ENCODE measurements at places on chromosomes 4 and X. TPM values are rescaled to one million over a fixed set of nuclear protein-coding genes. Genes with fewer than 3 reads are reported as not detected.

RPA4 gene
- not detected for polyA plus RNA-seq

DCAF16 gene
- 23.6 TPM for polyA plus RNA-seq

NLRP2B gene
- polyA plus RNA-seq: not detected

PAGE1 gene
- polyA plus RNA-seq: not detected

KLHL15 gene
- 9.2 TPM for polyA plus RNA-seq

MID1 gene
- 17.5 TPM for polyA plus RNA-seq

ARHGAP36 gene
- 421 TPM for polyA plus RNA-seq

PNMA6A gene
- 3.3 TPM for polyA plus RNA-seq

STOX2 gene
- polyA plus RNA-seq: 6.0 TPM

CXCL11 gene
- not detected for polyA plus RNA-seq

NDST3 gene
- polyA plus RNA-seq: 0.17 TPM

SETD7 gene
- polyA plus RNA-seq: 80.9 TPM

HTT gene
- 28.2 TPM for polyA plus RNA-seq

ZFYVE28 gene
- 1.3 TPM for polyA plus RNA-seq

GPM6B gene
- polyA plus RNA-seq: 40.7 TPM

METAP1 gene
- polyA plus RNA-seq: 26.4 TPM

MAGEA3 gene
- not detected for polyA plus RNA-seq

TCEAL6 gene
- polyA plus RNA-seq: not detected

FHDC1 gene
- 5.7 TPM for polyA plus RNA-seq

TLL1 gene
- polyA plus RNA-seq: 2.6 TPM

UGT2B15 gene
- not detected for polyA plus RNA-seq

GAGE12E gene
- polyA plus RNA-seq: not detected

RENBP gene
- 4.4 TPM for polyA plus RNA-seq

NDNF gene
- polyA plus RNA-seq: 17.5 TPM

SPANXA1 gene
- not detected for polyA plus RNA-seq

MAGEE1 gene
- 2.6 TPM for polyA plus RNA-seq

CRLF2 gene
- polyA plus RNA-seq: not detected

LGI2 gene
- polyA plus RNA-seq: 3.1 TPM

Data from muscle of leg (tissue), 16 donors.